Activated CD4-positive, CD25-positive, alpha-beta regulatory T cell (primary cell): ENCODE measurements at places on chromosomes 6 and 20.

GRCh38 chr20:2771631-2772080 lies 28.8 kb downstream of the CPXM1 start:
- DNase-seq: no peak

GRCh38 chr20:18188434-18188833 lies 50.8 kb downstream of the KAT14 start:
- DNase-seq: no peak

DNA sequence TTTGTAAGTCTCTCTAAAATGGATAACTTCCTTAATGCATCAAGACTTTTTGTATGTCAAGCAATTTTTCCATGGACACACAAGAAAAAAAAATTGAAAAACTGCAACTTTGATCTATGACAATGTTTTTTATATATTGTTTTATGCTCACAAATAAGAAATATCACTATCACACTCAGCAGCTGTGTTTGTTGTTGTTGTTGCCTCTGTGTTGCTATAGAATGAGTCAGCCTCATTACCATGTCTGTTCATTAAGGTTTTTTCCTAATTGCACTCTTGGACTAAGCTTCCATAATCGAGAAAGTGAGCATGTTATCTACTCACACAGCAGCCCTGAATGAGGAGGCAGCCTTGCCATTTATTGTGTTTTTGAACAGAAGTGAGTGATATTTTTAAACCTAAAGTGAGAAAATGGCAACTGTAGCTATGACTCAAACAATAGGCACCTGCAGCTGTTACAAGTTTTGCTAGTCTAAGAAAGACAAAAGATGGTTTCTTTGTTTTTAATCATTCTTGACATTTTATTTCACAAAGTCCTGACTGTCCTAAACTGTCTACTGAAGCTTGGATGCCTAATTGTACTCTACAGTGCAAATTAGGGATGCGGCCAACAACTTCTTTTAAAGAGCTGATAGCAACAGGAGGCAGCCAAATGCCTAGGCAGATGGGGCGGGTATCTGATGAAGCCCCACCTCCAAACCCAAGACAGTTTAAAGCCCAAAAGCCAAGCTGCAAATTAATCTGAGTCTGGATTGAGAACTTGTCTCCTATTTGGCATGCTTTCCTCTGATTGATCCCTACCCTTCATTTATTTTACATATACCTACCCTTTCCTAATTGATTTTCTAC lies 77.9 kb upstream of the DOK5 start:
- DNase-seq: no peak

- DNase-seq: no peak
These were observed 525.2 kb downstream of the PKHD1 start for GRCh38 chr6:51562198-51562597.

DNA sequence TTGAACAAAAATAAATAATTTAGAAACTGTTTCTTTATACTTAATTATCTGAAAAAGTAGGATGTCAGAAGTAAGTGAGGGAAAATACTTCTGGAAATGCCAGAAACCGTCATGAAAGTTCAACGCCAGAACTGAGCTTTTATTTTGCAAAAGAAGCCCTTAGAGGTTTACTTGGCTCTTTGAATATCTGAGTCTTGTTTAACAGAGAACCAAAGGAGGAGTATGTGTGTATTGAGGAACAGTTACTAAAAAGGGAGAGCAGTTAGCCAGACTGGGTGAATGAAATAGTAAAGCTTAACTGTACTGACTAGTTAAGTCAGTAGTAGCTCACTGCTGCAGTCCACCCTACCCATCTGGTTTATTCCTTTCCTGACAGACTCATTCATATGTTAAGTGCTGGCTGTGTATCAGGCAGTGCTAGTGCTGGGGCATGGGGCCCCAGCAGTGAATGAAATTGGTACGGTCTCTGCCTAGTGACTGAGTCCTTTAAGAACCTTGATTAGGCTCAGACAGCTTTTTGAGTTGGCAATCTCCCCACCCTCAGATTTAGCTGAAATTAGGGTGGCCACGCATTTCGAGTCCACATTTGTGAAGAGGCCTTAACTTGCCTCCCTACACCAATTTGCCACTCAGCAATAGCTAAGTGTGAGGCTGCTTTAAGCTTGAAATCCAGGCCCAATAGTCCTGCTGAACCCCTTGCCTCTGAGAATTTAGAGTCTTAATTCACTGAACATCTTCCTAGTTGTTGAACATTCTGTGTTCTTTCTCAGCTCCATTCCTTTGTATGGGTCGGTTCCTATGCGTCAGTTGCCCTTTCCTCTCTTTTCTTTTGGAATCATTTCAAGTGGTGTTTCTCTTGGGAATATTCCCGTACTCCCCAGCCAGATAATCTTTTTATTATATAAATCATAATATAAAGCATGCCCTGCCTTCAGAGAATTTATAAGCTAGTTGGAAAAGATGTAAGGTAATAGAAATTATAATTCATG lies 20.2 kb downstream of the MAP3K4 start:
- DNase-seq: no peak

GRCh38 chr6:11092668-11093375 lies 812 bp upstream of the SMIM13 start:
- DNase-seq: no peak
